Activated T-cell treated with anti-CD3 and anti-CD28 coated beads for 1 hour (primary cell): ENCODE measurements at places on chromosomes 3 and 15.

DNA sequence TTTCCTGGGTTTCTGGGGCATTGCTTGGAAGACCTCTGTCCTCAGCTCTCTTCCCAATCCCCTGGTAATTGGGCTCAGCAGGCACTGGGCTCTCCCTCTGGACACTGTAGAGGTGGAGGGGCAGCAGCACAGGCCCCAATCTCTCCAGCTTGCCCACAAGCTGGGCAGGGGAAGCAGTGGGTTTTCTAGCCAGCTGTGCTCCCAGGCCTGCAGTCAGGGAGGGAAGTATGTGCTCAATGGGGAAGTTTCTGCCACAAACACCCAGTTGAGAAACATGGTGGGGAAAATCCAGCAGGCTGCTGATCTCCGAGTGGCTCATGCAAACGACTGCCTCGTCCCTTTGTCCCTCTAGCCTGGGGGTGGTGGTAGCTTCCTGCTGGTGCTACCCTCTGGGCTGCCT, 12.8 kb upstream of the RFT1 start:
- DNase-seq = no peak

GRCh38 chr15:68091743-68092142, 37.6 kb downstream of the PIAS1 start:
- DNase-seq = no peak

GRCh38 chr3:44252332-44252959, 10.8 kb downstream of the TOPAZ1 start:
- DNase-seq = no peak

DNA sequence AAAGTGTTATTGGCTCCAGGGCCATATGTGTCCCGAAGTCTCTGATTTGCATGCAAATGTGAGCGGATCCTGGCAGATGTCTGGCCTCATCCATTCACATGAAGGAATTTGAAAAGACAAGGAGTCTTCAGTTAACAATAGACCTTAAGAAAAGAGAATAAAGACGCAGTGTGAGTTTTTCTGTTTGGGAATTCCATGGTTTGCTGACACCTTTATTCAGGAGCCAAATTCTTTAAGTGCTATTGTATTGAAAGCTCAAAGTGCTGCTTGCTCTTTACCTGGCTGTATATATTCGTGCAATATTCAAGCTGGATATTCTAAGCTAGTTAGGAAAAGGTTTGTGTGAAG, 2.2 kb downstream of the LRRN1 start:
- DNase-seq = no peak

- no peak for DNase-seq
These were observed 84.2 kb downstream of the FGF7 start for GRCh38 chr15:49507261-49507660.

DNA sequence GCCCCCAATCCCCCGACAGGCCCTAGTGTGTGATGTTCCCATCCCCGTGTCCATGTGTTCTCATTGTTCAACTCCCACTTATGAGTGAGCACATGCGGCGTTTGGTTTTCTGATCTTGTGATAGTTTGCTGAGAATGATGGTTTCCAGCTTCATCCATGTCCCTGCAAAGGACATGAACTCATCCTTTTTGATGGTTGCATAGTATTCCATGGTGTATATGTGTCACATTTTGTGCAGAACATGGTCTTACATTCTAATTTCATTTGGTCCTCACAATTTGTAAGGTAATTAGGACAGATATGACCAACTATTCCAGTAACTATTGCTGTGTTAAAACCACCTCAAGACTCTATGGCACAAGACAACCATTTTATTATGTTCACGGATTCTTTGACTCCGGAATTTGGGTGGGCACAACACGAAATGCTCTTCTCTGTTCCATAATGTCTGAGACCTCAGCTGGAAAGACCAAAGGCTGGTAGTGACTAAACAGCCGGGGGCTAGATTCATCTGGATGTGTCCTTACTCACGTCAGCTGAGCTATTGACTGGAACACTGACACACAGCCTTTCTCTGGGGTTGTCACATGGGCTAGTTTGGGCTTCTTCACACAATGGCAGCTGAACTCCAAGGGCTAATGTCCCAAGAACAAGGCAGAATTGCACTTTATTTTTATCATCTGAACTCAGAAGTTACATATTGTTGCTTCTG, 13.6 kb upstream of the GLCE start:
- no peak for DNase-seq

- DNase-seq = no peak
These were observed 126.0 kb downstream of the ZNF609 start for GRCh38 chr15:64586259-64586870.

- no peak for DNase-seq
These were observed 46.1 kb downstream of the CACNA2D3 start for GRCh38 chr3:54168451-54168850.

- DNase-seq = no peak
These were observed 90.9 kb upstream of the ROBO2 start for GRCh38 chr3:76949033-76949432.

DNA sequence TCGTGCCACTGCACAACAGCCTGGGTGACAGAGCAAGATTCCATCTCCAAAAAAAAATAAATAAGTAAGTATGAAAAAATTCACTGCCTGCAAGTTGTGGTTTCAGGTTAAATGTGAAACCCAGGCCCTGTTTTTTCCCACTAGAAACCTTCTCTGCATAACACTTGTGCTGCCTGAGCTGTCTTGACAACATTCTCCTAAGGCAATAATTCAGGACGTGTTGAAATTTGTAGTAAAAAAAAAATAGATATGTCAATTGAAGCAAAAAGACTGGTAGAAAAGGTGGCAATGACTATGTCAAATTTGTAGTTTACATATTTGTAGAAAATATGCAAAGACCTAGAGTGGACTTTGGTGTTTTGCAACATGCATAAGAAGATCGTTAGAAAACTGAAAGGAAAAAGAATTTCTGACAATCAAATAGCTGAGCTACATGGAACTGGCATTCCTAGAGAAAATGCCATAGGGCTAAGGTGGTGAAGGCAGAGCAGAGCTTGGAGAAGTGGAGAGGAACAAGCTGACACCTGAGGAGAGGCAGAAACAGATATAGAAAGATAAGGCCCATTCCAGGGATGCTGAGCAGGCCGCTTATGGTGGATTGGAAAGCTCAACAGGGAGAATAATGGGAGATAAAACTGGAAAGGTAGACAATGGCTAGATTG, 150.2 kb downstream of the PLCH1 start:
- DNase-seq = no peak

GRCh38 chr3:15348246-15348645, 15.9 kb upstream of the SH3BP5 start:
- DNase-seq = no peak

DNA sequence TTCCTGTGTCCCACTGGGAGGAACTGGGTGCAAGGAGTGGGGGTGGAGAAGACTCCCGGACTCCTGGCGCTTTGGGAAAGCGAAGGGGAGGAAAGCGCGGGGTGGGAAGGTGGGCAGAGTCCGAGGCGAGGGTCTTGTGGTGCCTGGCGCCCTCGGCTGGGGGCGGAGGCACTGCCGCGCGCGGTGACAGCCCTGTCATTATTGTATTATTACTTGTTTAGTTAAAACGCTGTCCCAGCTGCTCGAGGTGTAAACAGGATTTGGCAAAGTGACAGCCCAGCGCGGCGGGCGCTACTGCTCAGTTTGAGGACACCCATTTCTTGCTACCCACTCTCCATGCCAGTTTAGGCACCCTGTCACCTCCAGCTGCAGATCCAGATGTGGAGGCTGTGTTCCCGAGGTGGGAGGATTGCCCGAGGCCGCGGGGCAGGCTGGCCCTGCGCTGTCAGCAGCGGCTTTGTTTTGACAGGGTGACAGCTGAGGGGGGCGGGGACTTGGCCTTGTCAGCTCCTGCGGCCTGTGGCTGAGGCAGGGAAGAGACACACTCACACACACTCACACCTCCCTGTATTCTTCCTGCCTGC, 1.0 kb downstream of the KAT2B start:
- peak; percentile 57 for DNase-seq

GRCh38 chr3:72663429-72663828, 184.8 kb downstream of the SHQ1 start:
- DNase-seq = no peak

DNA sequence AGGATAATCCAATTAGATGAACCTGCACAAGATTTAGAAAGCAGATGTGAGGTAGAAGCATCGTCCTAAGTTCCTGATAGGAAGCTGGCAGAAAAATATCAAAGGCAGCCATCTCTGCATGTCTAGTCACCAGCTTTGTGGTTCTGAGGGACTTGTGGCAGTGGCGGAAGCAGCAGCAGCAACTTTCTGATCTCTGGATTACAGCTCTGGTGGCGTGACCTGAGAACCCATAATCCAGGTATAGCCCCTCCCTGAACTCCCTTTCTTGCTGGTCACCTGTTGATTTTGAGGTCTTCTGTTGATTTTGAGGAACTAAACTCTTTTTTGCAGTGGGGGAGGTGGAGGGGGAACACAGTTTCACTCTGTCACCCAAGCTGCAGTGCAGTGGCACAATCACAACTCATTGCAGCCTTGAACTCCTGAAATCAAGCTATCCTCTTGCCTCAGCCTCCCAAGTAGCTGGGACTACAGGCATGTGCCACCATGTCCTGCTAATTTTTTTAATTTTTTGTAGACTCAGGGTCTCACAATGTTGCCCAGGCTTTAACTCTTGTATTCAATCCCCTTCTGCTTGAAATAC, 7.9 kb downstream of the FSIP1 start:
- no peak for DNase-seq

DNA sequence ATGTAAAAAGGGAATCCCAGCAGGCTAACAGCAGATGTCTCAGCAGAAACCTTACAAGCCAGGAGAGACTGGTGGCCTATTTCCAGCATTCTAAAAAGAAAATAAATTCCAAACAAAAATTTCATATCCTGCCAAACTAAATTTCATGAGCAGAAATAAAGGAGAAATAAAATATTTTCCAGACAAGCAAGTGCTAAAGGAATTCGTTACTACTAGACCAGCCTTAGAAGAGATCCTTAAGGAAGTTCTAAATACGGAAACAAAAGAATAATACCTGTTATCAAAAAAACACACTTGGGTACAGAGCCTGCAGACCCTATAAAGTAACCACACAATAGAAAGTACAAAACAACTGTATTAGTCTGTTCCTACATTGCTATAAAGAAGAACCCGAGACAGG, 41.4 kb downstream of the HDGFL3 start:
- no peak for DNase-seq

- no peak for DNase-seq
These were observed 115.3 kb upstream of the NEO1 start for GRCh38 chr15:72936691-72937679.

GRCh38 chr3:188232656-188233055, 78.7 kb downstream of the LPP start:
- no peak for DNase-seq

DNA sequence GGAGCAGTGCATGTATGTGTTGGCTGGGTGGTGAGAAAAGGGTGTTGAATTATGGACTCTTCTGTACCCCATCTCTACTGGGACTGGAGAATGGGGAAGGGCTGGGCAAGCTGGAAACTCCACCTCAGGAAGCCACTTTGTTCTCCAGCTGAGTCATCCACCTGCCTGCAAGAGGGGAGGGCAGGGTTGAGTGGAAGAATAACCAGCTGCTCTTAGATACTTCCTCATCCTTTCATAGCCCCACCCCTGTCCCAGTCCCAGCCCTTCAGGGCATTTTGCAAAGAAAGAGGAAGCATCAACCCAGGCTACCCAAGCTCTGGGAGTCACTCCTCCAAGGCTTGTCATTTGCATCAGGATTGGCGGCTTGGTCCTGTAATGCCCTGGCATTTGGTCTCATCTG, 33.1 kb downstream of the RAB11A start:
- DNase-seq = no peak

DNA sequence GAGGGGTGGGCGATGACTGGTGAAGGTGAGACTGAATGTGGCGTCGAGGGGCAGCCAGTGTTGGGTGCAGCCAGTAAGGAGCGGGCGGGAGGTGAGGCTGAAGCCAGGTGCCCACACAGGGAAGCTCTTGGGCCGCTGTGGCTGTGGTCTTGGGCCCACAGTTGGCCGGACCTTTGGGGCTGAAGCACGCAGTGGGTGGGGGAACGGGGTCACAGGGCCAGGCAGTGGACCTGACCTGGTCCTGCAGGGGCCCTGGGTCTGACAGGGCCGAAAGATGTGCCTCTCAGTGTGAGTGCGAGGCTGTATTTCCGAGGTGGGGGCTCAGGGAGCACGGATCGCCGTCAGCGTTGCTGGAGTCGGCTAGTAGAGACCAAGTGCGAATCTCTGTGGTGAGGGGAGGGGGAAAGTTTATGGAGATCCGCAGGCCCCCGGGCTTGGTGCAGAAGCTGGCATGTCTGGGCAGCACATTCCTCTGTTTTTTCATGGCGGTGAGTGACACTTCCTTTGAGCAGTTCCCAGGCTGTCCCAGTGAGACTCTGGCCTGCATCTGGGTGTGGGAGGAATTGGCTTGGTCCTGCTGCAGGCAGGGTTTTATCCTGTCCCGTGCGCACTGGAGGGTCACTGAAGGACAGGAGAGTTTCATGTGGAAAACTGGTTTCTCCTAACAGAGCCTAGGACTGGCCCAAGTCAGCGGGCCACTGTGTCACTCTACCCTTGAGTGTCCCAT, 100.8 kb downstream of the TMEM266 start:
- DNase-seq = no peak

DNA sequence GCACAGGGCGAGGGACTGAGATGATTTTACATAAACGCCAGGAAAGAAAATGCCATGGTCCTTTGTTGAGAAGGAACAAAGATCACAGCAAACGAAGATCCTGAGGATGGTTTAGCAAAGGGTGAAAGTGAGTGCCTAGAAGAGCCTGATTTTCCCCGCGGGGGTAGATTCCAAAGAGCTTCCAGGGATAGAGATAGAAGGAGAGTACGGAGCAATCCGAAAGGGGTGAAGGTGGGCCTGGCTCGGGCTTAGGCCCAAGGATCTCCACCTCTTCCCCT, 977 bp downstream of the CDC25A start:
- DNase-seq = no peak

DNA sequence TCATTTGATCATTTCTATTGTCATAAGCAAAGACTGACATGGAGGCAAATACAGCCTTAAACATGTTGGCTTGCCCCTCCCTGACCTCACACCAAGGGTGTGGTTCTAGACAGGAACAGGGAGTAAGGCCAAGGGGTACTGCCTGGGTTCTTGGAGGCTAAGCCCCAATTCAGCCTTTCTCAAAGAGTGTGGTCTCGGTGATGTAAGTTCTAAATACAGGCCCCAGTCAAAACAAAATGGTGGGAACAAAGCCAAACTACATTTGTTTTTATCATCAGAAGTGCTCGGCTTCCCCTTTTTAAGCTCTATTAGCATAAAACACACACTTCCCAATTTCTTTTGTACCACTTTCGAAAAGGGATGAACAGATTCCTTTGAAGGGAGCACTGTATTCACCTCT, 129.5 kb downstream of the ATP8B4 start:
- no peak for DNase-seq

GRCh38 chr3:170602556-170602955, 16.7 kb upstream of the SLC7A14 start:
- DNase-seq = no peak

DNA sequence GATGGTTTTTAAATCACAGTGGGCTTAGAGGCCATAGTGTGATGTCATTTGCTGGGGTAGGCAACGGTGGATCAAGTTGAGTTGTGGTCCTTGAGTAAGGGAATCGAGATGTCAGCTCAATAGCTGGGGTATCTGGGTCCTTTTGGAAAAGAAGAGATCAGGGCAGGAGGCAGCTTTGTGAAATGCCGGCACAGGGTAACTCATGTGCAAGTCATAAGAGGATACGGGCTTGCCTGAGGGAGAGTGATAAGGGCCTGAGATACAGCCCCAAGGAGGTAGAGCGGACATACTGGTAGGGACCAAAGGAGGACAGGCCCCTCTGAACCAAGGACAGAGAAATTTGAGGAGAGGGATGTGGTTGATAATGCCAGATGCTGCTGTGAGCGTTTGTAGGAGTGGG, 4.2 kb upstream of the FAM131A start:
- no peak for DNase-seq
